CD4-positive, CD25-positive, alpha-beta regulatory T cell (primary cell): ENCODE measurements at places on chromosomes 4 and X.

- DNase-seq, result no peak
Measured at GRCh38 chr4:153523164-153523796, 57.1 kb downstream of the TMEM131L start.

DNA sequence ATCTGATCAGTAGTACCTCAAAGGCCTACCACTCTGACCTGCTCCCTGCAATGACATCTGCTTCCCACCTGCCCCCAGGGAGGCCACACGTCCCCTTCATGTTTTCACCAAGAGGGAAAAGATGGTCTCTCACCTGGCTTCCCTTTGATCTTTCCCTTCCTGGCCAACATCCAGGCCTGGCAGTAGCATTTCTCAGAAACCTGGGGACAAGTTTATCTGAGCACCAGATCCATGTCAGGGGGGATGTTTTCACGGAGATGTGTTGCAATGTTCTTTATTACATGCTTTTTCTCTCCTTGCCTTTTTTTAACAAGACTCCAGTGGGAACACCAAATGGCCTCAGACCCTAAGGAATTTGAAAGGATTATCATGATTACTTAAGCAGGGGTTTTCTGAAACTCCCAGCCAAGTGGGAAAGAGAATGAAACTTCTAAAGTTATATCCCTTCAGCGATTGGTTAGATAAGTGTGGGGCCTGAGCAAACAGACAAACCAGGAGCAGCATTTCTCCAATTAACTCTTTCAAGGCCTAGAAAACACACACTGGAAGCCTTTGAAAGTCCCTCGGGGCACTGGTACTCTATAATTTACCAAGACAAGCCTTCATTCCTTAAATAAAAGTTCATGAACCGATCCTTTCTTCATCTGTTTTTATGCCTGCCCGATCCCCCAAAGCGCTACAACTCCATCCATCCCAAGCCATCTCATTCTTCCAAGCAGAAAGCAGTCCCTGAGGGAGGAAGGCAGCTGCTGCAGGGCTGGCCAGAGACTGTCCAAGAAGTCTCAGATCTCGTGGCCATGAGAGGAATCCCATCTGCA is 94.1 kb downstream of the BCOR start:
- no peak for DNase-seq

GRCh38 chr4:7027284-7027683 is 15.9 kb upstream of the TADA2B start:
- no peak for DNase-seq

DNA sequence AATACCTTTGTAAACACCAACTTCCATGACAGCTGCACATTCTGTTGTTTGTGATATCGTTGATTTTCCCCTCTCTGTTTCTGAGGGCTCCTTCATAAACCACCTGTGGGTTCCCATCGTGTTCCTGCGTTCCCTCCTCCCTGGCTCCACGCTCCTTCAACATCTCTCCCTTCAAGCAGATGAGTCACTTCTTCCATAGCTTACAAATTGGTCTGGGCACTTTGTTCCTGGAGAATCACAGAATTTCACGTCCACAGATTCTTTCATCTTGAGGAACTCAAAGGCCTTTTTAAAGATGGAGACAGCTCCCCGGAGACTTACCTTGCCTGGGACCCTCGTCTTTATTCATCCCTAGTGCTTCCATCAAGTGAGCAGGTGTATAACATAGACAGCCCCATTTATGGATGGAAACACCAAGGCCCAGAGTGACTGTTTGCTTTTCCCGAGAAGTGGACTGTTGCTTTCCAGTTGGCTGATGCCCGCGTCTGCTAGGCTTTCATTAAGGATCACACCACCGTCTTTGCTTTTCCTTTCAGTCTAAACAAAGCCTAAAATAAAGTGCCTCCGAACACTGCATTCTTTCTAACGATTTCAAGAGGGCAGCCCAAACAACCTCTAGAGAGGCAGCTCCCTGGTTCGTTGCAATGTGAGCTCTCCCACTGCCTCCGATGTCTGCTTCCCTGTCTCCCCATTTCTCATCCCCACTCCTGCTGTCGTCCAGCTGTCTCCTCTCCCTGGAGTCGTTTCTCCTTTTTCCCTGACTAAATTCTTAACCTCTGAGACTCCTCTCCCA is 146.3 kb upstream of the STX18 start:
- DNase-seq, result no peak

GRCh38 chr4:32207456-32207855 is 1487.3 kb downstream of the PCDH7 start:
- DNase-seq, result no peak

DNA sequence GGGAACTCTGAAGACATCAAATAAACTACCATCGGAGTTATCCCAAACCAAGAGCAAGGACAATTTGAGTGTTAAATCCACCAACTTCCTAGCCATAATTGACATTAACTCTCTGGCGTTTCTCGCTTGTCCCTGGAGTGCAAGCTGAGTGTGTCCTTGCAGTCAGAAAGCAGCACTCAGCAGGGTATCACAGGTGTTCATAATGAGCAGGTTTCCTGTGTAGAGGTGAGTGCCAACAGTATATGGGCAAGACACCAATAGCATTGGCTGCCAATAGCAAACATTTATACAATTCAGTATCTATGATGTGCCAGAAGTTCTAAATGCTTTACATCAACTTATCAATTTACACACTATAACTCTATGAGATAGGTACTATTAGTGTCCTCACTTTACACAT is 11.2 kb downstream of the BLTP1 start:
- no peak for DNase-seq

DNA sequence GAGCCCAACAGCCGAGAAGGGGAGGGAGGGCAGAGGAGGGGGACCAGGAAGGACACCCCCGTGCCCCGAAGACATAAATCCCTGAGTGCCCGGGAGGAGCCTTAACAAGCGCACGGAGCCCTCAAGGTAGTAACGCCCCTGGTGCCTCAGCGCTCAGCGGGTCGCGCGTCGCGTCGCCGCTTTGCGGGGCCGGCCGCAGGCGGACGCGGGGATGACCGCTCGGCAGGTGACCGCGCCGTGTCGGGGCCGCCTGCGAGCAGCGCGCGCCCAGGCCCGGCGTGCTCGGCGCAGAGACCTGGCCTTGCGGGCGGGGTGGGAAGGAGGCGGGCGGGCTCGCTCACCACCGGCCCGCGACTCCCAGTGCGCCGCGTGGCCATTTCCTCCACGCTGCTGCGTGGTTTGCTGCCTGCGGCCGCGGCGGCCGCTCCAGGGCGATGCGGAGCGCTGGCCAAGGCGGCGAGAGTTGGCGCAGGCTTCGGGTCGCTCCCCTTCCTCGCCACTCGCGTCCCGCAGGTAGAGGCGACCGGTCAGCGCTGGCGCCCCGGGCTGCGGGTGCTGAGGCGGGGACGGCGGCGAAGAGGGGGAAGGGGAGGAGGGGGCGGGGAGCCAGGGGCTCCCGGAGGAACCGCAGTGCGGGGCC is 632 bp downstream of the CCSER1 start:
- no peak for DNase-seq

DNA sequence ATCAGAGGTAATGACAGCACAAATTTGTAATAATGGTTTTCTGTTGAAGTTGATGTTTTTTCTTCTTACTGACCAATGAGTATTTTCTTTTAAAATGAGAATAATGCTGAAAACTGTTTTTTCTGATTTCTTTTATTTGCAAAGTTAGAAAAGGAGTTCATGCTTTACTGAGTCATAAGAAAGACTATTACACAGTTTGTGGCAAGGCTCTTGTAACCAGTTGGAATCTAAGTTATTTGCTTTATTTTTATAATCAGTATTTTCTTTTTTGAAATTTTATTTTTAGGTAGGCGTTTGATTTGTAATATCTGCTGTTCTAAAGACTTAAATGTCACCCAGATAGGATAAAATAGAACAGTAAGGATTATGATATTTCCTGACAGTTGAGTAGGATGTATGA is 25.5 kb downstream of the ANAPC4 start:
- no peak for DNase-seq
